GM18507 (cell line): ENCODE measurements at places on chromosomes 1 and 21.

DNA sequence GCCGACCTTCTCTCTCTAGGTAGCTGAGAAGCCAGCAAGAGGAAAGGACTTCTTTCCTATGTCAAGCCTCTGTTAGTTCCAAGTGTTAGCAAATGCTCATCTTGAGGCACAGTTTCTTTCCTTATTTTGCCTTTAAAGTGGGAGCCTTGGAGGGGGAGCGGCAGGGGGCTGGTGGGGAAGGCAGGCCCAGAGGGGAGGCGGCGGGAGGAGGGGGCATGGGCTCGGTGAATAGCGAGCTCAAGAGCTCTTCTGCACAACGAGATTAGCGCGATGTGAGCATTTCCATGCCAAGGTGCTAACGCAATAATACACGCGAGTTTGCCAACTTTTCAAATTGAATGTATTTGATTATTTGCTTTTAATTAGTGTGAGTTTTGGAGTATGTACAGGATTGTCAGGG is 372.6 kb downstream of the RPS6KC1 start:
- no peak for DNase-seq

- DNase-seq, result no peak
Observed at GRCh38 chr1:165129568-165130164, 226.8 kb downstream of the LMX1A start.

DNA sequence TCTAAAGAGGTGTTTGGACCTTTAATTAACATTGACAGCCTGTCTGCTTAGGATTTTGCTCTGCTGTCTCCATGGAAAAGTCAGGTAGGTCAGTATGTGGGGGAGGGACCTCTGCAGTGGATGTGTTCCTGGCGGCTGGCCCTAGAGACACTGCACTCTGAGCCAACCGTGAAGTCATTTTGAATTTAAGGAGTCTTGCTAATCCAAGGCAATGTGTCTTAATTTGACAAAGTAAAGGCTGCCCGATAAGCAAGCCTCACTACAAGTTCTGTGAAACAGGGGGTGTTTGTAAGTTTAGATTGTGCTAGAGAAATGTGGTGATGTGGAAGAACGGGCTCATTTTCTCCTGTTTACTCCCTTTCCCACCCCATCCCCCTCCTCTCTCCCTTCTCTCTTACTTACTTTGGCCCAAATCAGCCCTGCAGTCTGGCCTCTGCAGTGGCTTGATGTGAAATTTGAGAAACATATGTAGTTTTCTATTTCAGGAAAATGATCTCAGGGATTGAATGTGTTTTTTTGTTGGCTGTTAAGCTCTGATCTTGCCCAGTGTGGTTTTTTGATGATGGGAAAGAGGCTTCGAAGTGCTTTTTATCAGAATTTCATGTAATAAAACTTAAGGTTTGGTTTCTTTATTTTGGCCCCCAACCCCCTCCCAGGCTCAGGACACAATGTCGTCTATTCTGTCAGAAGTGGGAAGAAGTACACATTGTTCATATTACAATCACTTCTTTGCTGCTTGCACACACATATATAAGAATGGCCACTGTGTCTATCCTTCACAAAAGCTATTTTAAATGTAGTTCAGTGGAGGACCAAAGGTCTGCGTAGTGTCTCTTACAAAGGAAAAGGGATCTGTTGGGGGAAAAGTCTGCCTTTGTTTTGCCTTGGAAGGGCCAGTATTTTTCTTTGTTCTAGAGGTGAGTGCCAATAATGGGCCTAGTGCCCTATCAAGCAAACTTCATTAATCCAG is 96.6 kb downstream of the FGGY start:
- no peak for DNase-seq

GRCh38 chr1:65615859-65616258 is 176.8 kb upstream of the PDE4B start:
- no peak for DNase-seq

GRCh38 chr1:101388904-101389546 is 152.2 kb downstream of the S1PR1 start:
- no peak for DNase-seq

- no peak for DNase-seq
Observed at GRCh38 chr1:108858230-108858950, 1.5 kb upstream of the AKNAD1 start.

DNA sequence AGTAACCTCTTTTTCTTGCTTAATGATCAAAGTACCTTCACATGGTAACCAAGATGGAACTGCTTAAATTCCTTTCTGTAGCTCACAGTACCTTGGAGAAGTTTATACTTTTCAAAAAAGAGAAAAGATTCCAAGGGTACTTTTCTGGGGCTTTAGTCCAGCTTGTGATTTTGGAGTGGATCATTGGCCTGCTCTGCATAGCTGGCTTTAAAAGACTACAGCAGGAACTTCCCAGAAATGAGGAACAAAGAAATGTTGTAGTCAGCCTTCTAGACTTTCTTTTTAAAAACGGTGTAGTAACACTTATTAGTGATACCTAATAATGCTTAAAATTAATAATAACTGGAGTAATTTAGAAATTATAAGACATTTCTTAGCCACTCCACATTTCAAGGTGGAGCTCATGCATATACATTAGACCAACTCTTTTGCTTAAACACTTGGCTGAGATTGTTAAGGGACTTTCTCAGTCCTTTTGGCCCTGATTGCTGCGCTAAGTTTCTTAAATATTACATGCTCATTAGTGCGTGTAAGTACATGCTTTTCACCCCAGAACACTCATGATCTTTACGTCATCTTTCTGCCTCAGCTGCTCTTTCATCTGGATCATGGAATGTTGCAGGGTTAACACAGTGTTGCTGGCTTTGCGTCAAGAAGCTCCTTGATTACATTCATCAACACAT is 57.3 kb downstream of the SDCCAG8 start:
- no peak for DNase-seq

- no peak for DNase-seq
Observed at GRCh38 chr1:202268032-202268431, 73.7 kb downstream of the UBE2T start.

- no peak for DNase-seq
Observed at GRCh38 chr1:9826087-9826486, 2.3 kb upstream of the CLSTN1 start.

DNA sequence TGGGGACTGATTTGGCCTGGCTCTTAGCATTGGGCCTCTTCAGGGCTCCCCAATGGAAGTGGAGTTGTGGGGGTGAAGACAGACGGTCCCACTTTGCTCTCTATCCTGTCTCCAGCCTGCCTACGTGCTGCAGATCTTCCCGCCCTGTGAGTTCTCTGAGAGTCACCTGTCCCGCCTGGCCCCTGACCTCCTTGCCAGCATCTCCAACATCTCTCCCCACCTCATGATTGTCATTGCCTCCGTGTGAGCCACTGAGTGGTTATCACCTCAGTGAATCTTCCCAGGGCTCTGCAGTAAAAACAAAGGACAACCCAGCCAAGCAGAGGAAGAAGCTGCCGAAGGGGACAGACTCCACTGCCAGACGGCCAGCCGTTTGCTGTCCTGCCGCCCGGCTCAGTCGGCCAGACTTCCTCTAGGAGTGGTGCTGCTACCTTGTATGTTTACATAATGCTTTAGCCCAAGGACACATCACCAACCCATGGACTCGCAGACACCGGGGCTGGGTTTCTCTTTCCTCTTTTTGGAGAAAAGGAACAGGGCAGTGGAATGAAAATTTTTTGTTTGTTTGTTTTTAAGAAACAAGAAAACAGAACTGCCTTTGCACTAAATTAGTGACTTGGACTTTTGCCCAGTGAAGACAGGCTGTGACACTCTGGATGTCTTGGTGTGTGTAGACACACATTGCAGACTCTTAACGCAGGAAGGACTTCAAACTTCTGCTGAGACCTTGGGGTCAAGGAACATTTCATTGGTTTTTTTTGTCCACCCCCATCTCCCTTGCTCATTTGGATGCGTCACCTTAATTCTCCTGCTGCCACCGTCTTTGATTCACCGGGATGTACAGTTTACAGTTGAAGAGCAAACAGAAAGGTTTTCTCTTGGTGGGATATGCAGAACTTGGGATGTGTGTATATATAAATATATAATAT is 36.5 kb downstream of the ZBTB17 start:
- DNase-seq, result no peak

GRCh38 chr21:45352621-45353139 is 52.3 kb upstream of the COL18A1 start:
- no peak for DNase-seq

DNA sequence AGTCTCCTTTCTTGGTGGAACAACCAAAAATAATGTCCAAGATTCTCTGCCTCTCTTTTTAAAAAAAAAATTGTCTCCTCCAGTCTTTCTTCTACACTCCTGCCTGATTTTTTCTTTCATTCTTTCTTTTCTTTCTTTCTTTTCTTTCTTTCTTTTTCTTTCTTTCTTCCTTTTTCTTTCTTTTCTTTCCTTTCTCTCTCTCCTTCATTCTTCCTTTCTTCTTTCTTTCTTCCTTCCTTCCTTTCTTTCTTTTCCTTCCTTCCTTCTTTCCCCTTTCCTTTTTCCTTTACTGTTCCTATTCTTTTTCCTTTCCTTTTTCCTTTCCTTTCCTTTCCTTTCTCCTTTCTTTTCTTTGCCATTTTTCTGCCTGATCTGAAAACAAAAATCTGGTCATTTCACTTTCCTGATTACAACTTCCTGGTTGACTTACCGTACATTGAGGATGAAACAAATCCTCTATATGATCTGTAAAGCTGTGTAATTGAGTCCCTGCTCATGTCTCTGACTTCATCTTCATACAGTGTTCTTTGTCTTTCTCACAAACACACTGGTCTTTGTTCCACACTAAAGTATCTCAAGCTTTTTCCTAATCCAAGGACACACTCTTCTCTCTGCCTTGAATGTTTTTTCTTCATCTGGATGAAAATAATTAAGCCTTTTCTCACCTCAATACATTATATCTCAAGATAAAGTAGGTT is 6.1 kb upstream of the KRTAP23-1 start:
- DNase-seq, result no peak

- no peak for DNase-seq
Observed at GRCh38 chr1:108663074-108663473, 2.2 kb upstream of the HENMT1 start.

DNA sequence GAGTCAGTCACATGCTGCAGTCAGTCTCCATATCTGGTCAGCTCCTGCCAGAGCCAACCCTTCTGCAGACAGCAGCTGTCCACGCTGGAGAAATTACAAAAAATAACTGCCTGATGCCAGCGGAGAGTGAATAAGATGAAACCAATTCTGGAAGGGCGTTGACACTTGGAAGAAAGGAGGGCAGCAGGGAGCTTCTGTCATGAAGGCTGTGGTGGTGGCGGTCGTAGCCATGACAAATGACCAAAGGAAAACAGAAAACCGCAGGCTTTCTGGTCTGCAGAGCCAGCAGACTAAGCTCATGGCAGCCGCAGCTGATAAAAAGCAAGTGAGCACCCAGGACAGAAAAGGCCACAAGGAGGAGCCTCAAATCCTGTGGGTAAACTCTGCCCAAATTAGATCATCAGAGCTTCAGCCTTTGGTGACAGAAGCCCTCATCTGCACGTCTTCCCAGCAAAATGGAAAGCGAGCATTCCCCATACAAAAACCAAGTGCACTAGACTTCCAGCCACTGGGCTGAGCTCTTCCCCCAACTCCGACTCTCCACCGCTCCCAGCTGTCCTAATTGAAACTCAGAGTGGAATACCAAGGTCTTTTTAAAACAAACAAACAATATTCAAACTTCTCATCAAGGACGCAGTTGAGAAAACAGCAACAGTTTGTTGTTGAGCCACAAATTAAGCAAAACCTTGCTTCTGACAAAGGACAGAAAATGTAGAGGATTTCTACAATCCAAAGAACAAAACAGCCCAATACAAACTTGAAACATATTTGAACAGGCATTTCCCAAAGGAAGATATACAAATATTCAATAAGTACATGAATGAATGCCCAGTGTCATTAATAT is 28.7 kb downstream of the RSPH1 start:
- no peak for DNase-seq

- no peak for DNase-seq
Observed at GRCh38 chr1:234538062-234538731, 59.2 kb upstream of the TARBP1 start.

- no peak for DNase-seq
Observed at GRCh38 chr1:218415726-218416125, 70.6 kb downstream of the TGFB2 start.

DNA sequence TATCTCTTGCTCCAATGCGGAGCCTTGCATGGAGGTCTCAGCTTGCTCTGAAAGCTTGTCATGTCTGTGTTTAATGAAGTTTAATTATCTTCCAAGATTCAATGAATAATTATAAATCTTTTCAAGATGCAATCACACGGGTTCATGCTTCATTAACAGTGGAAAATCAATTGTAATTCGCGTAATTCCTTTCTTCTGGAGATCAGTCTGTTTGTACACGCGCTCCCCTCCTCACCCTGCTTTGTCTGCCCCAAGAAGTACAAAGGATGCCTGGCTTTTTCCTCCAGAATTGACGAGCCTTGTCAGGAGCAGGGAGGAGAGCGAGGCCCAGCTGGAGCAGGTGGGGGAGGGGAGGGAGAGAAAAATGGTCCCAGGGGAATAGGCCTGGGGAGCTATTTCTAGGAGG is 65.0 kb upstream of the DISP3 start:
- DNase-seq, result no peak

DNA sequence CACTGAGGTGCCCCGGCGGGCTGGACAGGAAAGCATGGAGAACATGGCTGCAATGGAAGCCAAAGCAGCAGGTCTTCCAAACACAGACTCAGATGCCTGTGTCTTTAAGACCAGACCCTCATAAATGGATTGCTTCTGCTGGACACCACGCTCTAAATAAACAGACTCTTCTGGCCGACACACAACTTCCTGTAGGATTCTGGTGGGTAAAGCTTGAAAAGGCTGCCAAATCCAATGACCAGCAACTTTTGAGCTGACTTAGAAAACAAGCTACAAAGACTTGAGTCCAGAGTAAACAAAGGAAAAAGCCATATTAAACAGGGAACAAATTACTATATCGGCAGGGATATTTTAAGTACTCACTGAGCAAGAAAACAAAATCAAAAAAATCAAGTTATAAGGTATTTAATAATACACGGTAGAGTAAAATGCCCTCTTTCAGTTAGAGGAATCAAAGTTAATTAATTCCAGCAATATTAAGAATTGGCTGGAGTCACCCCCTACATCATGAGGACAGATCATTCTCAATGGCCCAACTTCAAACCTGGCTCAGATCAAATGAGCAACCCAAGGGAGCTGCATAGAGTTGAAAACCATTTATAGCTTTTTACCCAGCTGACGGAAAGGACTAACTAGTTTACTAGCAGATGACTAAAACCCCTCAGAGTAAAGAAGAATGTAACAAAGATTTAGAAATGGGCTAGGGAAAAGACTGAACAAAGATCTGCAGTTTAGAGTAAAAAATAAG is 102.4 kb downstream of the TGFBR3 start:
- DNase-seq, result no peak

DNA sequence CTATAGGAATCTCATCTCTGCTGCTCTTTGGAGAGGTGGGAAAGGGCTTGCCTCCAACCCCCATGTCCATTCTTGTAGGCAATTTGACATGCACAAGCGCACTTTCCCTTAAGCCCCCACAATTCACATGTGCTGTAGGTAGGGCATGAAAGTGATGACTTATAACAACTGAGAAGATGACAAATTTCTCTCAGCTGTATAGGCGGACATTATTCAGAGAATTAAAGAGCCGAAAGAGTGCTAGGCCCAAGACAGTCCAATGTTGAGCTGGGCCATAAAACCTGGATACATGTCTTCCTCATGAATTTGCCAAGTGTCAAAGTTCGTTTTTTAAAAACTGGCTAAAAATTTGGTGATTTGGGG is 106.3 kb upstream of the LYPLAL1 start:
- DNase-seq, result no peak

- no peak for DNase-seq
Observed at GRCh38 chr1:75170981-75171380, 36.8 kb downstream of the LHX8 start.
